Activated CD4-positive, alpha-beta T cell treated with anti-CD3 and anti-CD28 coated beads for 24 hours (primary cell): ENCODE measurements at places on chromosomes 4 and X.

DNA sequence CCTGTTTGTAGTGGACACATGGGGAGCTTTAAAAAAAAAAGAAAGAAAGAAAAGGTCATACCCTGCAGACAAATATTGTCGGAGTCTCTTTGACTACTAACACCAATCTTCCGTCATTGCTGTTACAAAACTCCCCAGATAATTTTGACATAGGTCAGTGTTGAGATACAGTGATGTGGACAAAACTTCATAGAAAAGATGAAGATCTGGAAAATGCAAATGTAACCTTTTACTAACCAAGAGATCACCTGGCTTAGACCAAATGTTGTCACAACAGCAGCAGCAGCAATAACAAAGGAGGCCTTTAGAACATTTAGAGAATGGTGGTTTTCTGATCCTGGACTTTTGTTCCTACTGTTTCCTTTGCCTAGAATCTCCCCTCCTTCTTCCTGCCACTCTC is 8.1 kb upstream of the COMMD8 start:
- DNase-seq = no peak

- DNase-seq = no peak
Measured at GRCh38 chr4:42460043-42460442, 62.8 kb downstream of the SHISA3 start.

DNA sequence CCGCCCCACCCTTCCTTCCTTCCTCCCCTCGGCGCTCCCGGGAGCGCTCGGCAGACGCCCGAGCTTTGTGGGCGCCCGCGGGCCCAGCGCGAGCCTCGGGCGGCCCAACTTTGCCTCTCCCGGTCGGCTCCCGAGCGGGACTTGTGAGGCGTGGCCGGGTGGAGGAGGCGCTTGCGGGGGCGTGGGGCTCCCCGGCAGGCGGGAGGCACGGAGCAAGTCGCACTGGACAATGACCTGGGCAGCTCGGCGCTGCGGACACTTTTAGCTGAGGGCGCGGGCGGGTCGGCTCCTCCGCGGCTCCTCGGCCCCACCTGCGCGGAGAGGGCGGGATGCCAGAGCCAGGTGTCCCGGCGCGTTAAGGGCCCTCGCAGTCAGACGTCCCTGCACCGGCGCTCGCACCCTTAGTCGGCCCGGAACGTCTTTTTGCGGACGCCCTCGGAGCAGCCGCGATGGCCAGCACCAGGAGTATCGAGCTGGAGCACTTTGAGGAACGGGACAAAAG is 385 bp downstream of the DCLK2 start:
- no peak for DNase-seq

DNA sequence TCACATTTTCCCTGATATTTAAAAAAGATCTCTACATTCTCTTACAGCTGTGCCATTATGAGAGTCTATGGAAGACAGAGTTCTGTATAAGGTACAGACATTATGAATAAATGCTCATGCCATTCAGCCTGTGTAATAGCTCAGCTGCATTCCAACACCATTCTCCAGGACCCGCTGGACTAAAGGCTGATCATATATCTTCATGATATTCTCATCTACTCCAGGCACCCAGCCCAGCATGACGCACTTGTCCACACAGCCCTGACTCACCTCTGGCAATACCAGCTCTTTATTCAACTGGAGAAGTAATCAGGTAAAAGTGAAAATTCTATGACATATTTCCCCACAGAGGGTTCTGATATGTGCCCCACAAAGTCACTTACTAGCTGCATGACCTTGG is 437.5 kb upstream of the FGF16 start:
- DNase-seq = no peak

DNA sequence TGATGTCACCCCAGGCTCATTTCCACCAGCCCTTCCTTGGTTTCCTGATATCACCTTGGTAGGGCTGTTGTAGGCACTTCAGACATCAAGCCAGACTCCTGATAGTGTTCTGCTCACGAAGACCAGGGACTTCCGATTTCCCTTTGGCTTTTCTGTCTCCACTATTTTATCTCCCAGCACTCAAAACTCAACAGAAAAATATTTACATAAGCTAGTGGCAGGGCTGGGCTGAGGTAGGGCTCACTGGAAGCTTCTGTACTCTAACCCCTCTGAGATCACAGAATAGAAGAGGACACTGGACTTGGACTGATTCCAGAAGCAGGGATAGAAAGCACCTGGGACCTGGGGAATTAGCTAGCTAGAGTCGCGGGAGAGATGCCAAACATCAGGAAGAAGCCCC is 34.4 kb upstream of the EFNB1 start:
- no peak for DNase-seq

GRCh38 chrX:134542485-134542884 is 82.5 kb downstream of the HPRT1 start:
- no peak for DNase-seq
